ENCODE measurements at places on chromosomes 12 and 14.

- DNase-seq, result no peak
These were observed 4.4 kb upstream of the SOCS2 start for GRCh38 chr12:93568091-93568490.

- no peak for DNase-seq
These were observed 14.5 kb downstream of the POLE start for GRCh38 chr12:132672678-132673077.

DNA sequence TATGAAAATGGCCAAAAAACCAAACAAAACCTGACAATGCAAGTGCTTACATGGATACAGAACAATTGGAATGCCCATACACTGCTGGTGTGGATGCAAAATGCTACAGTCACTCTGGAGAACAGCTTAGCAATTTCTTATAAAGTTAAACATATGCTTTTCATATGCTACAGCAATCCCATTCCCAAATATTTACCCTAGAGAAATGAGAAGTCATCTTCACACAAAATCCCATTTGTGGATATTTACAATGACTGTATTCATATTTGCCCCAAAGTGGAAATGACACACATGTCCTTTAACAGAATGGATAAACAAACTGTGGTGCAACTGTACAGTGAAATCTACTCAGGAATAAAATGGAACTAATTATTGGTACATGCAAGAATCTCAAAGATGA, 20.4 kb downstream of the SAV1 start:
- DNase-seq, result no peak

DNA sequence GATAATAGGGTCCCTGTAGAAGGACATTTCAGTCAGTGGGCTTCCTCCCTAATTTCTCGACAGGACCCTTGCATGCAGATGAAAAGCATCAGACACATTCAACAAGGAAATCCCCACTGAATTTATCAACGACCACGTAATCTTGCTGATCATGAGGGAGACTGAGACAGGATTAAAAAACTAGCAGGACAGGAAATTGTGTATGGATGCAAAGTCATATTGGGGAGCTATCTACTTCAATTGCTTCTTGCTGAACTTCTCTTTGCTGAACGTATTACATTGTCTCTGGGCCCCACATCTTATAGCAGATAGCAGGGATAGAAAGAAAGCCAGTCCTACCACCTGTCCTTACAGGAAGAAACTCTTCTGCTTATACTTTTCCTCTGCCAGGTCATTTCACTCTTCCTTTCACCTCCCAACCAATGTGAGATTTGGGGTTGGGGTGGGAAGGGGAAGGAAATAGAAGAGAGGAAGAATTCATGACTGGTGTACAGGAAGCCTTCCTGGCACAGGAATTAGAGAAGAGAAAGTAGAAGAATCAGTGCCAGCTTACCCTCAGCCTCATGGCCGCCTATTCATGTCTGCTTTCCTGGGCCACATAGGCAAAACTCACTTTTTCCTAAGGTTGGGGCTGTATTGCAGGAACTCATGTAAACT, 333.3 kb downstream of the ZFP36L1 start:
- DNase-seq, result no peak

GRCh38 chr12:130870442-130871285, 1.2 kb upstream of the RAN start:
- DNase-seq, result no peak

- no peak for DNase-seq
These were observed 412.6 kb downstream of the MDGA2 start for GRCh38 chr14:47262801-47263200.

- no peak for DNase-seq
These were observed 309.0 kb upstream of the AMIGO2 start for GRCh38 chr12:47388712-47389111.

- DNase-seq, result no peak
These were observed 11.4 kb downstream of the SCNN1A start for GRCh38 chr12:6364044-6364374.

- DNase-seq, result no peak
These were observed 13.9 kb downstream of the PAX9 start for GRCh38 chr14:36675581-36675980.

DNA sequence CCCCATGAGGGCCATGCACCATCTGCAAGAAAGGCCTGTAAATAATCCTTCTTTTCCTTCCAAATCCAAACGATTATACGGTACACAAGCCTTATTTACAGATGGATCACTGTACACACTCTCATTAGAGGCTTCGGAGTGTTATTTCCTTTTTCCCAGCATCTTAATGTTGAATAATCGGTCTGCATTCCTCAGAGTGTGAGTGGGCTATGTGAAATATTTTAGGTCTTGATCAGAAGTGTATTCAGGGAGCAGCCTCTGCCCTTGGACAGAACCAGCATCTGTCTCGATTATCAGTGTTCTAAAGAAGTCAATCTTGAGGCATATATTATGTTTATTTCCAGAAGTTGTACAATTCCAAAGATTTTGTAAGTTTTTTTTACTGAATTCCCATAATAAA, 340.6 kb downstream of the SEC23A start:
- DNase-seq, result no peak
